Activated CD8-positive, alpha-beta memory T cell treated with anti-CD3 and anti-CD28 coated beads for 48 hours (primary cell): ENCODE measurements at places on chromosomes 5 and 9.

GRCh38 chr5:123439709-123440108 is 16.5 kb upstream of the CEP120 start:
- no peak for DNase-seq

- no peak for DNase-seq
Measured at GRCh38 chr9:128152133-128153059, 3.1 kb downstream of the LCN2 start.

DNA sequence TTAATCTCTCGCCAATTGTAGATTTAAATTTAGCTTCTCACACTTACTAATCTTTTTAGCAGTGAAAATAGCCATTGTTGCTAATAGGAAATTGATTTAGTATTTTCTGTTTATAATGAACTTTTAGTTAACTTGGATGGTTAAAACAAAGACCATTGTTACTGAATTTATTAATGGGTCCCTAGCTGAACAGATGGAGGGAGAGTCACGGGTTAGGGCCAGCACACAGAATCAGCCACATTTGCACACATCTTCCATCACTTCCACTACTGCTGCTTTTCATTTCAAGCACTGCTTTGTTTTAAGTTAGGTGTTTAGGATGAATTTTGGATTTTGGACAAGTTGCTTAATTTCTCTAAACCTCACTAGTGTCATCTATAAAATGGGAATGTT is 125.9 kb upstream of the ADAMTSL1 start:
- no peak for DNase-seq

DNA sequence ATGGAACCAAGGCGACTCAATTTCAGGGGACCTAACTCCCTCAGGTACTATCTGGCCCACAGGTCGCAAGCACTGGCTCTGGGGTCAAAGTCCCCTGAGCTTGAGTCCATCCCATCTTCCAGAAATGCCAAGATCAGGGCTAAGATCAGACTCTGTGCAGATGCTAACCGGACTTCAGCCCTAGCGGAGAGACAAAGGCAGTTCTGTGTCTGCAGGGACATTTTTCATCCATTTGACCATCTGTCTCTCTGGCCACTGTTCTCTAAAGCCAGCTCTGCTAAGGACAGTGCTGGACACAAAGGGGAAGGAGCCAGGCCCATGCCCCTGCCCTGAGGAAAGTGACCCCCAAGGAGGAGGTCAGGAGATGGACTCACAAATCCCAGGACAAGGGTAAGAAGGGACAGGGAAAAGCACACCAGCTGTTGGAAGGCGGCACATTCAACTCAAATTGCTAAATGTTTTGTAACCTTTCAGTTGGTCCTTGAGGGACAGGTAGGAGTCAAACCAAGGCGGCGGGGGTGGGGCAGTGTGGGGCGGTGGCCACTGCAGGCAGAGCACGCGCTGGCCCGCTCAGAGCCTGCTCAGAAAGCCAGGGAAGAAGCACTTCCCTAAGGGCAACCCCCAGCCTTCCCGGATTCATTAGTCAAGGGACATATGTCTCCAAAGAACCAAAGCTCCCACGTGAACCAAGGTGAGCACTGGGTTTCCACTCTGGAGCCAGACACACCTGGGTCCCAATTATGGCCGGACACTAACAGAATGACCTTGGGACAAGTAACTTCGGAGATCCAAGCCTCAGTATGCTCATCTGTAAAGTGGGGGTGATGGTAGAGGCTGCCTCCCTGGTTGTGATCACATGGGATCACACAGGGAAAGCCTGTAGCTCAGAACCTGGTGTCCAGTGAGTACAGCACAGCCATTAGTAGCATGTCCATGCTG is 42.8 kb downstream of the STK10 start:
- DNase-seq = no peak

GRCh38 chr9:97615439-97616072 is 17.6 kb downstream of the TSTD2 start:
- no peak for DNase-seq
